ENCODE measurements at places on chromosomes 3 and 15. TPM values are rescaled to one million over a fixed set of nuclear protein-coding genes. Genes with fewer than 3 reads are reported as not detected.

- H3K27me3 ChIP-seq, result no peaks in the 10 kb centered on the region
- H3K36me3 ChIP-seq, result peaks cover 23% of the 10 kb centered on the region
- no peak for DNase-seq
- peak overlapping the region; percentile 45 for H3K27ac ChIP-seq
- H3K4me1 ChIP-seq, result peaks cover 41% of the 10 kb centered on the region
Observed at GRCh38 chr3:128617270-128617556, 33.4 kb downstream of the RPN1 start.

GRCh38 chr3:194397757-194398312, 1.2 kb downstream of the GP5 start:
- H3K36me3 ChIP-seq, result peaks cover 1% of the 10 kb centered on the region
- DNase-seq, result peak; percentile 48
- H3K4me3 ChIP-seq, result peak overlapping the region; percentile 95

GRCh38 chr3:141000027-141000663, 51.0 kb upstream of the SPSB4 start:
- H3K4me3 ChIP-seq, result no peak overlapping the region
- no peak overlapping the region for H3K27ac ChIP-seq
- peak; percentile 53 for DNase-seq
- no peaks in the 10 kb centered on the region for H3K27me3 ChIP-seq
- peaks cover 7% of the 10 kb centered on the region for H3K4me1 ChIP-seq

- H3K4me3 ChIP-seq, result no peak overlapping the region
- no peak for DNase-seq
- H3K4me1 ChIP-seq, result peaks cover 7% of the 10 kb centered on the region
- H3K36me3 ChIP-seq, result no peaks in the 10 kb centered on the region
- H3K27ac ChIP-seq, result no peak overlapping the region
Observed at GRCh38 chr3:155184011-155184410, 103.9 kb downstream of the MME start.

DNA sequence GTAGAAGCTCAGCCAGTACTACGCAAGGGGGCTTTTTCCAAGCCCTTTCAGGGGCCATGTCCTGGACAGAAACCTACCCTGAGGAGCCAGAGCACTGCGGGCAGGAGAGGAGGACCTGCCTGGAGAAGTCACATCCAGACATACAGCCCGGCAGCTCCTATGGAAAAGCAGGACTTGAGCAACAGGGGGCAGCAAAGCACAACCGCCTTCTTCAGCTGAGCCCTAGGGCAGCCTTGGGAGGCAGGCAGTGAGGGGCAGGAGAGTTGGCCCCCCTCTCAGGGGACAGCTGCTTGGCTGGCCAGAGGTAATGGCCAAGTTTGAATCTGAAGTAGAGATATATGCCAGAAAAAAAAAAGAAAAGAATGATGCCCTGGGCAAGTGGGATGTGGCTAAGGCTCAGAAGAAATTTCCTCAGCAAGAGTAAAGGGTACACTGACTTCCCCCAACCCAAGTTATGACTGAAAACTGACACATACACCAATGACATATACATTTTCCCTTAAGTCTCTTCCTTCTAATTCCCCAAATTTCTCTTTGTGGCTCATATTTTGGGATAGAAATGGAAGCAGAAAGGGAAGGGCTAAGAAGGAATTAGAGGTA, 56.9 kb downstream of the CYP19A1 start:
- no peak overlapping the region for H3K27ac ChIP-seq
- peaks cover 4% of the 10 kb centered on the region for H3K4me1 ChIP-seq
- H3K4me3 ChIP-seq, result no peak overlapping the region

Gene UROC1
- not detected for total RNA-seq

Gene C3orf85
- total RNA-seq, result not detected

Gene TRANK1
- 25.8 TPM for total RNA-seq

Gene NECTIN3
- 5.8 TPM for total RNA-seq

Gene SYNPR
- not detected for total RNA-seq
